ENCODE measurements at places on chromosomes 7 and 10. TPM values are rescaled to one million over a fixed set of nuclear protein-coding genes. Genes with fewer than 3 reads are reported as not detected.

DNA sequence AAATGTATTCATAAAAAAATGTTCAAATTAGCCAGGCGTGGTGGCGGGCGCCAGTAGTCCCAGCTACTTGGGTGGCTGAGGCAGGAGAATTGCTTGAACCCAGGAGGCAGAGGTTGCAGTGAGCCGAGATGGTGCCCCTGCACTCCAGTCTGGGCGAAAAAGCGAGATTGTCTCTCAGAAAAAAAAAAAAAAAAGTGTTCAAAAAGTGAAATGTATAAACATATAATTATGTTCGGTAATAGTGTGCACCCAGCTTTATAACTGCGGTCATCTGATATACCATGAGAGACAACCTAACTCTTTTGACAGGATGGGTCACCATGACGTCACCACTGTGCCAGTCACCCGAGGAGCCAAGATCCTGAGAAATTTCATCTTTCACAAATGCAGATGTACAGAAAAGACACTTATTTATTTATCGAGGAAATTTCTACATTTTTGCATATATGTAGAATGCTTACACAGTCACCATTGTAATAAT, 594 bp upstream of the RP9 start:
- H3K4me3 ChIP-seq: peak overlapping the region; percentile 80
- H3K27me3 ChIP-seq: no peaks in the 10 kb centered on the region
- peaks cover 19% of the 10 kb centered on the region for H3K4me1 ChIP-seq
- no peaks in the 10 kb centered on the region for H3K36me3 ChIP-seq

DNA sequence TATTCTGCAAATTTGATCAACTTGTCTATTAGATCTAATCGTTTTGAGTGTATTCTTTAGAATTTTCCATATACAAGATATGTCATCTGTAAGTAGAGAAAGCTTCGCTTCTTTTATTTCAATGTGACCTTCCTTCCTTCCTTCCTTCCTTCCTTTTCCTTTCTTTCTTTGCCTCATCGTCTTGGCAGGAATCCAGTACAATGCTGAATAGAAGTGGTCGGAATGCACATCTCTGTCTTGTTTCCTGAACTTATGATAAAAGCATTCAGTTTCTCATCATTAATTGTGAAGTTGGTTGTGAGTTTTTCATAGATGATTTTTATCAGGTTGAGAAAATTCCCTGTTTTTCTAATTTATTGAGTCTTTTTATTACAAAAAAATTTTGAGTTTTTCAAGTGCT, 300.7 kb upstream of the ZNF32 start:
- H3K4me1 ChIP-seq: no peaks in the 10 kb centered on the region
- no peak overlapping the region for H3K27ac ChIP-seq
- H3K36me3 ChIP-seq: no peaks in the 10 kb centered on the region
- DNase-seq: no peak
- H3K4me3 ChIP-seq: no peak overlapping the region

- H3K4me1 ChIP-seq: peaks cover 30% of the 10 kb centered on the region
- no peak for DNase-seq
- H3K27me3 ChIP-seq: no peaks in the 10 kb centered on the region
- H3K4me3 ChIP-seq: no peak overlapping the region
- H3K36me3 ChIP-seq: peaks cover 4% of the 10 kb centered on the region
- H3K27ac ChIP-seq: no peak overlapping the region
Observed at GRCh38 chr7:1716263-1717094, 46.4 kb downstream of the ELFN1 start.

GRCh38 chr7:140714331-140715040, 18.0 kb downstream of the NDUFB2 start:
- H3K4me1 ChIP-seq: no peaks in the 10 kb centered on the region
- no peaks in the 10 kb centered on the region for H3K36me3 ChIP-seq
- no peaks in the 10 kb centered on the region for H3K27me3 ChIP-seq
- H3K4me3 ChIP-seq: no peak overlapping the region

DNA sequence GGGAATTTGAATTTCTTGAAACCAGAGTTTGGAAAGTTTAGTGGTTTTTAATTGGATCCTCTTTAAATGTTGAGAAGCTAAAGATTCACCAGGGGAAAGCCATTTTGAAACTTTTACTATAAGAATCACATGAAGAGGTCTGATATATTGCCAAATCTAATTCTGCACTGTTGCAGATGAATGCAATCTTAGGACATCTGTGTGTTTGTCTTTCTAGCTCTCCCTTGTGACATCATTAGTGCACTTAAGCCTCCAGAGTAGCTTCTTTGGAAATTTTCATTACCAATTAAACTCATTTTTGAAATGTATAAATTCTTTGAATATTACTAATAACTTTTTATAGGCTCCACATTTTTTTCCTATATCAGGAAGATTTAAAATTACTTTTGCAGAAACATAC, 160.2 kb downstream of the BICC1 start:
- H3K27me3 ChIP-seq: no peaks in the 10 kb centered on the region
- H3K4me3 ChIP-seq: no peak overlapping the region
- no peaks in the 10 kb centered on the region for H3K36me3 ChIP-seq
- no peak overlapping the region for H3K27ac ChIP-seq

GRCh38 chr10:103954543-103954942, 12.4 kb upstream of the SLK start:
- H3K4me3 ChIP-seq: no peak overlapping the region
- no peak for DNase-seq
- H3K27me3 ChIP-seq: no peaks in the 10 kb centered on the region
- H3K27ac ChIP-seq: no peak overlapping the region
- no peaks in the 10 kb centered on the region for H3K4me1 ChIP-seq

- H3K4me1 ChIP-seq: no peaks in the 10 kb centered on the region
- no peaks in the 10 kb centered on the region for H3K27me3 ChIP-seq
- H3K27ac ChIP-seq: no peak overlapping the region
Observed at GRCh38 chr7:91353848-91354247, 89.6 kb downstream of the FZD1 start.

DNA sequence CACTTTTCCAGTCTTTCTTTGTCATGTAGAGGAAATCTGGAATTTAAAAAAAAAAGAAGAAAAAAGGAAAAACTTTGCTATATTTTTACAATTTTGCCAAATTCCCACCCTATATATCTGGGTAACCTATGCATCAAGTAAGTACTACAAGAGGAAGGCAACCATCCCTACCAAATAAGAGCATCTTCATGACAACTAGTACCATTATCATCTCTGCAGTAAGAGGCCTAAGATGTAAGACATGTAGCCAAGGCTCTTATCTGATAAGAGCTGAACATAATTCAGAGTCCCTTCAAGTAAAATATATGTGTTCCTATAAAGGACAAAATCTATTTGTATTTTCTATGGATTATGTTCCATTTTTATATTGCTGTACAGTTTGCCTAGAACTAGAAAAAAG, 3.5 kb downstream of the THAP5 start:
- no peak for DNase-seq
- H3K36me3 ChIP-seq: peaks cover 11% of the 10 kb centered on the region
- H3K4me1 ChIP-seq: peaks cover 3% of the 10 kb centered on the region
- H3K4me3 ChIP-seq: no peak overlapping the region

- peaks cover 4% of the 10 kb centered on the region for H3K36me3 ChIP-seq
- H3K4me1 ChIP-seq: peaks cover 34% of the 10 kb centered on the region
- no peaks in the 10 kb centered on the region for H3K27me3 ChIP-seq
- no peak for DNase-seq
- peak overlapping the region; percentile 100 for H3K27ac ChIP-seq
- H3K4me3 ChIP-seq: no peak overlapping the region
Observed at GRCh38 chr10:32961343-32961894, 3.4 kb upstream of the ITGB1 start.

GRCh38 chr7:27925573-27926201, 185.7 kb downstream of the TAX1BP1 start:
- no peaks in the 10 kb centered on the region for H3K27me3 ChIP-seq
- H3K4me3 ChIP-seq: no peak overlapping the region
- H3K27ac ChIP-seq: no peak overlapping the region
- DNase-seq: no peak
- peaks cover 10% of the 10 kb centered on the region for H3K4me1 ChIP-seq
- H3K36me3 ChIP-seq: no peaks in the 10 kb centered on the region

GRCh38 chr7:132509643-132510042, 66.6 kb downstream of the PLXNA4 start:
- no peak overlapping the region for H3K27ac ChIP-seq
- peaks cover 7% of the 10 kb centered on the region for H3K27me3 ChIP-seq
- H3K36me3 ChIP-seq: no peaks in the 10 kb centered on the region
- no peak overlapping the region for H3K4me3 ChIP-seq
- H3K4me1 ChIP-seq: no peaks in the 10 kb centered on the region
- DNase-seq: no peak

DNA sequence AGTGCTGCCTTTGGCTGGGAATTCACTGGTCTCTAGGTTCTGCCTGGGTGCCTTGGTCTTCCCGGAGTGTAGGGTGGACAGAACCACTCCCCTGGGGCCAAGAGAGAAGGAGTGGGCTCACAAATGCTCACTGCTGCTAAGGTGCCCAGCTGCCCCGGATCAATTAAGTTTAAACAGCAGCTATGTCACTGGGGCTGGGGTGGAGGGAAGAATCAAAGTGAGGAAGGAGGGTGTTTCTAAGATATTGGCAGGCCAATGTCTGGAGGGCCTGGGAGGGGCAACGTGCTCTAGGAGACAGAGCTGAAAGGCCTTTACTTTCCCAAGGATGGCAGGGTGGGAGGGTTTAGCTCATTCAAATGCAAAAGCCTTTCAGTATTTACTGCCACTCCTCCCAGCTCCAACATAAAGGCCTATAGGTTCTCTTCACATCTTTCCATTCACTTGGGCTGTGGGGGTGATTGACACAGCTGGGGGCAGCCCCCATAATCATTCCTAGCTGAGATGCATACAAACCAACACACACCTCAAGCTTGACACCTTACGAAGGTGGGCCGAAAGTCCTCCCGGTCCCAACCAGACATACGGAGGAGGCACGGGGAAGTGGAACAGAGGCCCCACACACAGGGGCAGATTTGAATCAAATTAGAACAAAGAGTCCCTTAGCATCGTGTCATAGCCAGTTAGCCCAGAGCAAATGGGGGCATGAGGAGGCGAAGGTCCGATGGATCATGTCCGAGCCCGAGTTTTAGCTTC, 108.0 kb upstream of the EFCAB10 start:
- H3K36me3 ChIP-seq: no peaks in the 10 kb centered on the region
- H3K4me3 ChIP-seq: no peak overlapping the region
- no peaks in the 10 kb centered on the region for H3K27me3 ChIP-seq

DNA sequence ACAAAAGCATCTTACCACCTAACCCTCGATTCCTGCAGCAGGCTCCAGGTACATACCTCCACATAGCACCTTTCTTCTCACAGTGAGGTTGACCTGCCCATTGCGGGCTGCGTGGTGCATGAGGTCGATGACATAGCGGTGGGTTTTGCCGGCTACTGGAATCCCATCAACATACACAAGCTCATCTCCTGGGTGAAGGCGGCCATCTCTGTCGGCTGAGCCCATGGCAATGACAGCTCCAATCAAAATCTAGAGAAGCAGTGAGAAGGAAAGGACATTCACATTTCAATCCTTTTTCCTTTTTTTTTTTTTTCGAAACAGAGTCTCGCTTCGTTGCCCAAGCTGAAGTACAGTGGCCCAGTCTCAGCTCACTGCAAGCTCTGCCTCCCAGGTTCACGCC, 369.3 kb downstream of the PHTF2 start:
- no peaks in the 10 kb centered on the region for H3K27me3 ChIP-seq
- H3K27ac ChIP-seq: no peak overlapping the region
- no peak for DNase-seq
- no peaks in the 10 kb centered on the region for H3K36me3 ChIP-seq
- no peak overlapping the region for H3K4me3 ChIP-seq

- H3K4me1 ChIP-seq: no peaks in the 10 kb centered on the region
- no peak for DNase-seq
- H3K36me3 ChIP-seq: no peaks in the 10 kb centered on the region
Observed at GRCh38 chr7:104529567-104529966, 201.2 kb downstream of the LHFPL3 start.

DNA sequence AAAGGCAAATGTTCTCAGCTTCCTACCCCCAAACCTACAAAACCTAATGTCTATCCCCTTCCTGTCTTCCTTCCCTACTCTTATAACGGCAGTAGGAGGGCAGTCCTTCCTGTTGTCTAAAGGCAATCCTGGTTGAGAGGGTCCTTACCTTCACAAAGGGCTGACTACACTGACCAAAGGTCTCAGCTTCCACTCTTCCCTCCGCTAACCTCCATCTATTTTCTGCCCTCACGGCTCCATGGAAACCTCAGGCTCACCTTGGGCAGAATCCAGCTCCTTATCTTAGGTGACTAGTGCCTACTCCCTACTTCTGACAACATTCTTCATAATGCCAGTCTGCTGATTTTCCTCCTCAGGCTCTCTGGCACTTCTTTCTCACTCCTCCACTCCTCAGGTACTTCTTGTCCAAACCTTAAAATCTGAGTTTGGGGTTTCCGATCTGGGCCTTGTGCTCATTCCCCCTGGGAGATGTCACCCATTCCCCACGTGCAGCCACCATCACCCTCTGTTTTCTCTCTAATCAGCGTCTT, 542 bp downstream of the FBXL13 start:
- peak overlapping the region; percentile 90 for H3K4me3 ChIP-seq
- H3K27ac ChIP-seq: peak overlapping the region; percentile 89
- H3K36me3 ChIP-seq: no peaks in the 10 kb centered on the region
- DNase-seq: no peak
- H3K4me1 ChIP-seq: peaks cover 3% of the 10 kb centered on the region
- no peaks in the 10 kb centered on the region for H3K27me3 ChIP-seq

NEURL1 gene
- total RNA-seq: 0.10 TPM

MMP21 gene
- total RNA-seq: not detected

C10orf67 gene
- total RNA-seq: not detected

ASB15 gene
- not detected for total RNA-seq

CFAP46 gene
- 1.6 TPM for total RNA-seq

RALA gene
- 34.3 TPM for total RNA-seq

CCDC136 gene
- total RNA-seq: 1.1 TPM

TIAL1 gene
- 236 TPM for total RNA-seq

NPC1L1 gene
- total RNA-seq: not detected

ADRA2A gene
- 0.05 TPM for total RNA-seq

C7orf33 gene
- total RNA-seq: not detected

Data from Panc1 (cell line).